Activated CD4-positive, alpha-beta T cell treated with anti-CD3 and anti-CD28 coated beads for 4 hours (primary cell): ENCODE measurements at places on chromosomes 12 and 14.

GRCh38 chr14:104078031-104078455, 7.5 kb upstream of the ASPG start:
- peak; percentile 83 for DNase-seq

DNA sequence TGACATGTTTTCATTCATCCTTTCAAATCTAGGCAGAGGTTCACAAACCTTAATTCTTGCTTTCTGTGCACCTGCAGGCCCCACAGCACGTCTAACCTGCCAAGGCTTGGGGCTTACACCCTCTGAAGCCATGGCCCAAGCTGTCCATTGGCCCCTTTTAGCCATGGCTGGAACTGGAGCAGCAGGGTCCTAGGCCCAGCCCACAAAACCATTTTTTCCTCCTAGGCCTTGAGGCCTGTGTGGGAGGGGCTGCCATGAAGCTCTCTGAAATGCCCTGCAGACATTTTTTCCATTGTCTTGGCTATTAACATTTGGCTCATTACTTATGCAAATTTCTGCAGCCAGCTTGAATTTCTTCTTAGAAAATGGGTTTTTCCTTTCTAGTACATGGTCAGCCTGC, 547.5 kb downstream of the KCNH5 start:
- DNase-seq = no peak

DNA sequence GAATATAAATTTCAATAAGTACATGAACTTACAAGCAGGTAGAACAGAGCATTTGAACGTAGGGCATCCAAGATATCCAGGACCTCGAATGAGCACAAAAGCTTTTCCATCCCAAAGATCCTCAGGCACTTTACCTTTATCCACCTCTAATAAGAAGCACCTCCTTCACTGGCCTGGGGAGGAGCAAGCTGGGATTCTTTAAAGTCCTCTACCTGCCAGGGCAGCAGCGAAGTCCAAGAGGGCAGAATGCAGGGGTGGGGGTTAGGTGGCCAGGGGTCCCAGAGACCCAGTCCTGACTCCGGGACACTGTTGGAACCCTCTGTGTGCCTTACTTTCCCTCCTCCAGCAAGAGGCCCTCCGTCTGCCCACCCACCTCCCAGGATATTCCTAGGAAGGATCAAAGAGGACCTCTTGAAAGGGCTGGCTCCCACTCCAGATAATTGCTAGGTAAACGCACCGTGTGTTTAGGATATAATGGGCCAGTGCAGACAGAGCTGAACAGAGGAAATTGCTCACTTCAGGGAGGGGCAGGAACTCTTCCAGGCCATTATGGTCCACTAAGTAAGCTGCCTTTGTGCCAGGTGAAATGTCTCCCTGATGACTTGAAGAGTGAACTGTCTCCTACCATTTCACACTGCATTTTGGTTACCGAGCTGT, 68.1 kb downstream of the TTC9 start:
- DNase-seq = no peak

- DNase-seq = no peak
Observed at GRCh38 chr12:32860192-32860591, 36.4 kb downstream of the PKP2 start.

GRCh38 chr12:46517579-46517962, 145.0 kb upstream of the SLC38A2 start:
- no peak for DNase-seq

- DNase-seq = no peak
Observed at GRCh38 chr14:52860910-52861309, 69.5 kb upstream of the GNPNAT1 start.

- DNase-seq = no peak
Observed at GRCh38 chr14:69363964-69364363, 34.1 kb downstream of the ERH start.

GRCh38 chr12:11798856-11799501, 149.5 kb downstream of the ETV6 start:
- no peak for DNase-seq

GRCh38 chr12:56634242-56634836, 4.2 kb upstream of the BAZ2A start:
- DNase-seq = peak; percentile 31

- no peak for DNase-seq
Observed at GRCh38 chr12:51914034-51914923, 7.0 kb downstream of the ACVRL1 start.

DNA sequence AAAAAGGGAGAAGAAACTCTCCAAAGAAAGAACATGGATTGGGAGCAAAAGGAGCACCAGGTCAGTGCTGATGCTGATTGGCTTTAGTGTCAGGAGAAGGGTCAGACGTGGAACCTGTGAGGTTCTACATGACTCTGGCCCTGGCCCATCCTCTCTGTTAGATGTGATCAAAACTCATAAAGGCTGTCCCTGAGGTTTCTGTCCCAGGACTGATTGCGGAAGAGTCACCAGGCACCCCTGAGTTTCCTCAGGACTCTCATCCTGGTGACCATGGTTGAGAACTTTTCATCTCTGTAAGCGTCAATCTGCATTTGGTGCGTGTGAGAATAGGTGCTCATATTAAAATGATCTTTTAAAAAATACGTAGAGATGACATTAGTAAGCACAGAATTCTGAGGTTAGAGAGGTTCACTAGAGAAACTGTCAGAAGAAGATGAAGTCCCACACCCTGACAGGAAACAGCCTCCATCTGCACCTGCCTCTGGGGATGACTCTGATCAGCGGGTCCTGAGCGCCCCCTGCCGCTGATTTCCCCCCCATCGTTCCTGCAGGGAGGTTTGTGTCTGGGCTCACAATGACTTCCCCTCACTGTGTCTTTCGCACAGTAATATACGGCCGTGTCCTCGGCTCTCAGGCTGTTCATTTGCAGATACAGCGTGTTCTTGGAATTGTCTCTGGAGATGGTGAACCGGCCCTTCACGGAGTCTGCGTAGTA, 741.8 kb downstream of the TMEM121 start:
- DNase-seq = peak; percentile 75

DNA sequence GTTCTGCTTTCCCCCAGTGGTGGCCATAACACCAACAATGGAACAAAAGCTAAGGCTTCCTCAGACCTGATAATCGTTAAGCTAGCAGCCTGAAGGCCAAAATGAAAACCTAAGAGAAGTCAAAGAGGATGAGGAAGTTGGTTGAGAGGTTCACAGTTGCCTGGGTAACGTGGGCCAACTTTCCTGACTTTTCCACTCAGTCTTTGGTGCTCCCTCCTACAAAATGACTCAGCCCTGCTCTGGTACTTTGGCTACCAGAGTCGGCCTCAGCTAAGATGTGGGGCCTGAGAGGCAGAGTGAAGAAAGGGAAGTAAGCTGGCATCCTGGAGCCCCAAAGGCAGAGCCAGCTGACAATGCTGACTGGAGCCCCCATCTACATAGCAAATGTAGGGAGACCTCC, 14.9 kb upstream of the FKBP11 start:
- no peak for DNase-seq

DNA sequence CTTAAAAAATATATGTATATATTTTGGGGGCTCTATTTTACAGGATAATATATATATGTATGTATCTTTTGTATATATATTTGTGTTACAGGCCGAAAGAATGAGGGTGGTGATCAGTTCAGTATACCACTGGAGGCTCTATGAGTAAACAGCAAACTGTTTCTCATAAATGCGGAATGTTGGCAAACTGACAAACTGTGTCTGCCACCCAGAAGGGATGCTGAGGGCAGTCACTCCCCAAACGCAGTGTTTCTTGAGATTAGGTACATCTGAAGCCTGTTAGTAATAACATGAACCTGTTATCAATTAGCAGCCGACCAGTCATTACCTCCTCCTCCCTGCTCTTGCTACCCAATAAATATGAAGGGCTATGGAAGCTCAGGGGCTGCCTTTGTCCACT, 20.8 kb downstream of the TNFAIP2 start:
- DNase-seq = no peak

GRCh38 chr14:101554991-101555668, 6.2 kb upstream of the DIO3 start:
- no peak for DNase-seq

GRCh38 chr12:54075409-54075808, 21.8 kb downstream of the HOXC4 start:
- no peak for DNase-seq

DNA sequence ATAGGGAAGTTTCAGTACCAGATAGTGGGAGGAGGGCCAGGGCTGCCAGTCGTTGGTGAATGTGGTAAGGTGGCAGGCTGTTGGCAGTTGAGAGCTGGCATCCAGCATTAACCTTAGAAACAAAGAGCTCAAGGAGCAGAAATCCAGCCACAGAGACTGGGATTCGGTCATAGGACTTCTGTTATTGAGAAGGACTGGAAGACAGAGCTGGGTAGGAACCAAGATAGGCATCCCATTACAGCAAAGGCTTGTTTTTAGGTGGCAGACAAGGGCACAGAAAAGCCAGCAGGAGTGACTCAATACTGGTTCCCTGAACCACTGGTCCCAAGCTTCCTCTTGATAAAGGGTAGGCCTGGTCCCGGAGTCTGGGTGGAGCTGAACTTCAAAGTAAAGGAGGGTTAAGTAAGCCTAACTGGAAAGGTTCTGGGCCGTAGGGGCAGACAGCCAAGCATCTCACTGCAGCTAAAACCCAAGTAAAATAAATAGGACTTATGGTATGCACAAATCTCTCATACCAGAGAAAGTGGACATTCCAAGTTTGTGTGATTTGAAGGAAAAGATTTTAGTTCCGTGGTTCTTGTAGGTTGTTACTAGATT, 147.9 kb downstream of the ETV6 start:
- no peak for DNase-seq

DNA sequence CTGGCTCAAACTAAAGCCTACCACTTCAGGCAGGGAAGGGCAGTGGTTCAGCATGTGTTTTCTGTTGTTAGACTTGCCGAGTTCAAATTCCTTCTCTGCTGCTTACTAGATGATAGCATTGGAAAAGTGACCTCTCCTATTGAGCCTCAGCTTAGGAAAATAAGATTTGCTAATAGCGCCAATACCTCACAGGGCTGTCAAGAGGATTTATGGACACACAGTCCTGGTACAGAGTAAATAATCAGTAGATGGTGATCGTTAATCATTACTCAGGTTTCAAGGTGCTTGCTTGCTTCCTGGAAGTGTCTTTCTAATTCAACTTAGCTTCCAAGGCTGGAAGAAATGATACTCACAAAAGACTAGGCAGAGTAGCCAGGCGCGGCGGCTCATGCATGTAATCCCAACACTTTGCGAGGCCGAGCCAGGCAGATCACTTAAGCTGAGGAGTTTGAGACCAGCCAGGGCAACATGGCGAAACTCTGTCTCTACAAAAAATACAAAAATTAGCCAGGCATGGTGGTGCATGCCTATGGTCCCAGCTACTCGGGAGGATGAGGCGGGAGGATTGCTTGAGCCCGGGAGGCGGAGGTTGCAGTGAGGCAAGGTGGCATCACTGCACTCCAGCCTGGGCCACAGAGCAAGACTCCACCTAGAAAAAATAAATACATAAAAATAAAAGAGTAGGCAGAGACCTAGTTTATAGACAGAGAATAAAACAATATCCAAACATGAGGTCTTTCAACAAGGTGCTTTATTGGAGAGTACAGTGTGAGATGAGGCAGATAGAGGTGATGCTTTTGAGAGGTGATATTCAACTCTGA, 6.0 kb downstream of the PLA2G1B start:
- DNase-seq = no peak

DNA sequence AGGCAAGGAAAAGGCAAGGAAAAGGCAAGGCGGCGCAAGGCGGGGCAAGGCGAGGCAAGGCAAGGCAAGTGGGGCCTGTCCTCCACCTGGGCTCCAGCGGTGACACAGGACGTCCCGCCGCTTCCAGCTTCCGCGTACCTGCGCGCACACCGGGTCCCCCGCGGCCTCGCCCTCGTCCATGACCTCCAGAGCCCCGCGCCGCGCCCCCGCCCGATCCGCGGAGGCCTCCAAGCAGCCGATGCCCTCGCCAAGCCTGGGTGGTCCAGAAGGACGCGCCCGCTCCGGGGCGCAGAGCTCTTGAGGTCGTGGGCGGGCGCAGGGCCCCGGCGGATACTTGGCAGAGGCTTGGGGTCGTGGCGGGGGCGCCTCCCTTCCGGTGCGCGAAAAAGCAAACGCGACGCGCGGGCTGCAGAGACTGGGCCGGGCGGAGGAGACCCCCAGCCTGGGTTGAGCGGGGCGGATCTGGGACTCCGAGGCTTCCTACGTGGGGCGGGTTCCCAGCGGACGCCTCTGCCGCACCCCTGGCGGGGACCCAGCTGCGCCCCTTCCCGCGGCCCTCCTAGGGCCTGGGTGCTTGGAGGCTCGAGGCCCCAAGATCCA, 60.8 kb upstream of the EIF5 start:
- no peak for DNase-seq

- no peak for DNase-seq
Observed at GRCh38 chr14:96863327-96863985, 66.3 kb downstream of the VRK1 start.

GRCh38 chr12:76876696-76877229, 2.1 kb downstream of the CSRP2 start:
- no peak for DNase-seq

GRCh38 chr12:193261-193660, 20.7 kb downstream of the SLC6A12 start:
- no peak for DNase-seq

GRCh38 chr12:121124402-121125109, 8.1 kb upstream of the P2RX7 start:
- DNase-seq = no peak

DNA sequence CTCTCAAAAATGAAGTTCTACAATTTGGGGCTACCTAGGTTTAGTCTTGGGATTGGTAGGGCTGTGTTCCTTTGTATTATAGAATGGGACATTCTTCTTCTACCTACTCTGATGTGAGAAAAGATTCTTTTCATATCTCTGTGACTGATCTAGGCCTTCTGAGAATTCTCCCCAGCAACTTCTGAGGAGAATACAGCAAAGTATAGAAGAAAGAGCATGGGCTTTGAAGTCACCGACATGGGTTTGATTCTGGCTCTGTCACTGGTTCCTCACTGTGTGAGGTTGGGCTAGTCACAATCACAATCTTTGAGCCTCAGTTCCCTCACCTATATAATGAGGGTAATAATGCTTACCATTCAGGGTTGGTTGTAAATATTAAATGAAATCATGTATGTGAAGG, 5.0 kb downstream of the ATN1 start:
- no peak for DNase-seq

DNA sequence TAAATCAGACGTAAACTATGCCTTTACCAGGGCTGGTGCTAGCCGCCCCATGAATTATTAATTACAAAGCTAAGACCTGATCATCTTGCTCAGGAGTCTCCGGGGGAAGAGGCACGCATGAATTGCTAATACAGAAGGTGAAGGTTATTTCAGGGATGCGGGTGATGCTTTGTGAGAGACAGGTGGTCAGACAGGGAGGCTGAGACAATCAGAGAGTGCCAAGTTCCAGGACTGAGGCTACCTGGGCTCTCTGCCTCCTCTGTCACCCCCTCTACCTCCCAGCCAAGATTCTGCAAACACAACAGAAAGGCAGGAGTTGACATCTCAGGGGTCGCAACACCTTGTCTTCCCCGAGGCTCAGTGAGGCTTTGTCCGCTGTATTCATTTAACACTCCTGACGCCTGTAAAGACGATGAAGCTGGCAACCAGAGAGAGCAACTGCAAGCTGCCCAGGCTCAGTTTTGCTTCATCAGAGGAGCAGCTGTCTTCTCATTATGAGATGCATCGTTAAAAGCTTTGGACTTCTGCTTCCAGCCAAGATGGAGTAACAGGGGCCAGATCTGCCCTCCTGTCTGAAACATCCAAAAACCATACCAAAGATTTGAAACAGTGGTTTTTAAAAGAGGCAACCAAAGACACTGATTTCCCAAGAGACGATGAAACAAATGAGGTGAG, 46.6 kb downstream of the PRIMA1 start:
- DNase-seq = no peak
